HL-60 (cell line): ENCODE measurements at places on chromosomes 12 and 14.

- DNase-seq = no peak
These were observed 173.0 kb downstream of the EMP1 start for GRCh38 chr12:13369474-13370056.

DNA sequence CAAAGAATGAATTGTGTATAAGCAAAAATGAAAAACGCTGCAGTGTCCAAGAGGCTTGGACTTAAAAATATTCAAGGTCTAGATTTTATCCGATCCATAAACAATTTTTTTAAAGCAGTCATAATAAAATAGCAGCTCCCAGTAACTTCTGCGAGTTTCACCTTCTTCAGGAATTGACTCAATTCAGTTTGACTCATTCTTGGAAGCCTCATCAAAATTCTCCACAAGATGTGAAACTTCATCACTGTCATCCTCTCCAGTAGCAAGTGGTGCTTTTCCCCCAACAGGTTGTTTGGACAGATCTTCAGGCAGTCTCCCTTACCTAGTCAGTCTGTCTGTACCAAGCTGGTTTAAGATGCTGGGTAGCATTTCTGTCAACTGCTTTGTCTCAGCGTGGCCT, 93.5 kb upstream of the FOXG1 start:
- no peak for DNase-seq

GRCh38 chr14:54481695-54482094, 7.1 kb downstream of the GMFB start:
- DNase-seq = no peak

- no peak for DNase-seq
These were observed 129.1 kb upstream of the TBX3 start for GRCh38 chr12:114812858-114813761.

DNA sequence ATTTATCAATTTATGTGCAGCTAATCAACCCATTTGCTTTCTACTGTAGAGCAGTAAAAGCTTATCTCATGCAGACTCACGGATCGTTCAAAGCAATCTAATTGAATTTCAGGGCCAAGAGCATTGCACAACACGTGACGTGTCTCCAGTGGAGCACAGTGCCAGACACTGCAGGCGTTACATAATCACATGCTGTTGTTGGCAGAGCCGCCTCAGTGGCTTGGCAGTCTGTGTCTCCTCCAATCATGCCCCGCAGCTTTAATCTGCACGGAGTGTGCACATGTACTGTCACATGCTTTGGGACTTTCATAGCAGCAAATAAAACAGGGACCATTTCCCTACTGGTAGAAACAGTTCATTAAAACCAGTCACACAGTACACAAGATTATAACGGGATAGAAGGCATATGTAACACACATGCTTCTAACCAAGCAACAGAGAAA, 309.3 kb downstream of the ITPR2 start:
- DNase-seq = peak; percentile 95

GRCh38 chr14:22973217-22974032, 8.9 kb downstream of the AJUBA start:
- DNase-seq = no peak

DNA sequence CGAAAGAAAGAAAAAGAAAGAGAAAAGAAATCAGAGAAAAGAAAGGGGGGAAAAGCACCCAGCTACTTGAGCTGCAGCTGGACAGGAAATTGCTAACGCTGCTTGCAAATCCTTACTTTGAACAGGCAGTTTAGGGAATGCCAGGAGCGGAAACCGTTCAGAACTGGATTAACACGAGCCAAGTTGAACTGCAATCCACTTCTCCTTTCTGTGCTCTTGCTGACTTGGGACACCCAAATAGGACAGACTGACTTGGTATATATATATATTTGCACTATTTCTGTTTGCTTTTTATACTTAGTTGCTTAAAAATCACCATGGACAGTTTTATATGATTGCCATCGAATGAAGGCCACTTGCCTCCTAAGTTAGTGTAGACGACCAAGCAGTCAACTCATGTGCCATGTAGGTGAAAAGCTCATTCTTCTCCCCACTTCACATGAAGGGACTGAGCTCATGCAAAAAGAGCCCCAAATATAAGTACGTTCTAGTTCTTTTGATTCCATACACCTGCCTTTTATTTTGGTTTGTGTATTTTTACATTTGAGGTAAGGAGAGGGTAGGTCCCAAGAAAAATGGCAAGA, 5.5 kb downstream of the DUSP6 start:
- DNase-seq = peak; percentile 74

- DNase-seq = peak; percentile 38
These were observed 126.9 kb upstream of the KRAS start for GRCh38 chr12:25377469-25378177.

GRCh38 chr12:93274937-93275336, 102.8 kb upstream of the NUDT4 start:
- DNase-seq = no peak

DNA sequence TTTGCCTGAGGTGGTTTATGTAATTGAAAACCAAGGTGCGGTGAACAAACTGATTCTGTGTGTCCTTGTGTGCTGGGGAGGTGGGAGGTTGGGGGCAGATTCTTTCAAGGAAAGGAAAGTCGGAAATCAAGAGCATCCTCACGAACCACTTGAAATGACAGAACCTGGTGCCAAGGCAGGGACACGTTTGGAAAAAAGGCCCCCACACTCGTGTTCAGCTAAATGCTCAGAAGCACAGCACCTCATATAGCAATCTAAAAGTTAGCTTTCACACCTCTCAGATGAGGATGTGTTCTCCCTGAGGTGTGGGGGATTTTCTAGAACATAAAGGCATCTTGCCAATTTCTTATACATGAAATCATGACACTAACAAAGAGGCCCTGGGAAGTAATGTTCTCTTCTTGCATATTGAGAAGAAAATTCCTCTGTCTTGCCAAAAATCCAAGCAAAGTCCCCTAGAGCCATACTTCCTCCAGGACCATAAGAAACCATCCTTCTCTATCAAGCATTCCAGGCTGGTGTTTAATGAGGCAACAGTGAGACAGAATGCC, 119.6 kb downstream of the PLXNC1 start:
- no peak for DNase-seq

DNA sequence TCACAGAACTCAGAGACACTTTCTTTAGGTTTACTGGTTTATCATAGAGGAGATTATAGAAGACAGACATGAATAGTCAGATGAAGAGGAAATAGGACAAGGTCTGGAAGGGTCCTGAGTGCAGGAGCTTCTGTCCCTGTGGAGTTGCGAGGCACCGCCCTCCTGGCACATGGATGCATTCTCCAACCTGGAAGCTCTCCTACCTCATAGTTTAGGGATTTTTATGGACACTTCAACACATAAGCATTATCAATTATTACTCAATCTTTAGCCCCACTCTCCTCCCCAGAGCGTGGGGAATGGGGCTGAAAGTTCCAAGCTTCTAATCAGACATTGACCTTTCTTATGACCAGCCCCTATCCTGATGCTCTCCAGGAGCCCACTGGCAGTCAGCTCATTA, 12.6 kb upstream of the KRT7 start:
- DNase-seq = no peak

DNA sequence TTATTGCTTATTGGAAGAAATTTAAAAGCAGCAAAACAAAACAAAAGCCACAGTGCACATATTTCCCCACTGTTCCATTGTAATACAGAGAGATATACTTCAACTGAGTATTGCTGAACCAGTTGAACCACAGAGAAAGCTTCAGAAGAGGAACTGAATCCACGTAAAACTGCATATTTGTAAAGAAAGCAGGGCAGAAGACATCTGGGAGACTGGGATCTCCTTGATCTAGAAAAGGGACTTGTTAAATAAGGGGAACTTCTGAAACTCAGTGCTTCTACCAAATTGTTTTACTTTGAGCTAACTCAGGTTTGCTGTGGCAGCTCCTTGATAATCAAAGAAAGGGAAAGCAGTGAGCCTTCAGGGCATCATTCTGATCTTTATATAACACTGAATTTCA, 411.1 kb upstream of the MDGA2 start:
- no peak for DNase-seq

- no peak for DNase-seq
These were observed 6.5 kb downstream of the OR6C74 start for GRCh38 chr12:55250944-55251343.

DNA sequence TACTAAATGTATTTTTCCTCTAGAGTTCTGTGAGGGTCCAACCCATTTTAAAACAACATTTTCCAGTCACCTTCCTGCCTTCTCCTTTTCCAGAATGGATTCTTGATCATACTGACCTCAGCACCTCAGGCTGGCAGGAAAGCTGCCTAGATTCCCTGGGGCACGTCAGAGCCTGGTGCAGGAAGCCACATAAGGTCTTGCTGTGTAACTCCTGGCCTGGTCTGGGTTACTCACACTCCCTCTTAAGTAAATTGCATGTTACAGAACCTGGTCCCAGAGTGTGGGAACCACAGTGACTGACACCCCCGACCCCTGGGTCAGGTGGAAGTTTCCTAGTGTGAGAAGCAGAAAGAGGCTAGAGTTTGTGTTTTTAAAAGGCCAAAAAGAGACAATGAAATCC, 209.8 kb downstream of the SPTSSA start:
- DNase-seq = no peak

DNA sequence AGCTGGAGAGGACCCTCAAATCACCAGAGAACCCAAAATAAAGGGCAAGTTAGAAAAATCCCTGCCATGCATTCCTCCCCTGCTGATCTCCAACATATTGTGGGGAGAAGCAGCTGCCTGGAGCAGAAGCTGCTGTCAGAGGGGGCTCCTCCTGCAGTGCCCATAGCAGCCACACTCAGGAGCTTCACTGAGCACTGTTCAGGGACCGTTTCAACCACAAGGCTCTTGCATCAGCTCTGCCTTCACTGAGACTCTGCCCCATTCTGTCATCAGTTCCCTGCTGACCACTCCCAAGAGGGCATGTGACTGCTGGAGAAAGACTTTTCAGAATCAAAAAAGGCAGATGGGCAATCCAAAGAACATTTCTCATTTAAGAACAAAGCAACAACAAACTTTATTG, 392.7 kb downstream of the GALC start:
- DNase-seq = no peak

DNA sequence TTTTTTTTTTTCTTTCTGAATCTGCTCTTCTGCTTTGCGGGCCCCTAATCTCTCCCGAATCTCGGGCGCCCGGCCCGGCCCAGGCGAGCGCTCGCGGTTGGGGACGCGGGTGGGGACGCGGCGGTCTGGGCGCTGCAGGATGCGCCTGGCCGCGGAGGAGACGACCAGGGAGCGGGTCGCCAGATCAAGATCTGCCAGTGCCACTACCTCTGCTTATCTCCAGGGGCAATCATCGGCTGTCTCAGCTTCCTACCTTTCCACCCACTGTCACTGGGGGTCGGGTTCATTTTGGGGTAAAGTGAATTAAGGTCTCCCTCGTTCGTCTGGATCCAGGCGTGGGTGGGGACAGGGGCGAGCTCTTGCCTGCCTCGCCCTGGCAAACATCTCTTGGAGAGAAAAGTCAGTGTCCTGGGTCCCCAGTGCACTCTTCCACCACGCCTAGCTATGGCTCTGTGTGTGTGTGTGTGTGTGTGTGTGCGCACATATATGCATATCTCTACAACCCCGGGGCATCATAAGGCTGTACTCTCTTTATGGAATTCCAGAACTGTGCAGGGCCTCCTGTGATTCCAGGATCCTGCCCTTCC, 422.3 kb downstream of the VRK1 start:
- DNase-seq = no peak

DNA sequence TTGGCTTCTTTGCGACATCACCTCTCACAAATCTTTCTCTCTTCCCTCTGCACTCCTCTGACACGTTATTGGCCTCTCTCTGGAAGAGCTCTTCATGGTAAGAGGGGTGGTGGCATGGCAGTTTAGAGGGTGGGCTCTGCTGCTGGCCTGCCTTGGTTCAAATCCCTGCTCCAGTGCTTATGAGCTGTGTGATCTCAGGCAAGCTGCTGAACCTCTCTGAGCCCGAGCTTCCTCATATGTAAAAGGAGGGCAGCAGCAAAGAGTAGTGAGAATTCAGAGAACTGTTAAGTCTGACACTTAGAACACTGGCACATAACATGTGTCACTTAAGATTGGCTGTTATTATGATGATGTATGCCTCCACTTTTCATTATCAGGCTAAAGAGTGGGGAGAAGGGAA, 118.3 kb downstream of the RBM19 start:
- no peak for DNase-seq

- no peak for DNase-seq
These were observed 177.2 kb downstream of the C12orf42 start for GRCh38 chr12:103318566-103318965.

- no peak for DNase-seq
These were observed 28.8 kb downstream of the FERMT2 start for GRCh38 chr14:52922059-52922458.
